ENCODE measurements at places on chromosomes 5 and 9.
A peak's percentile ranks its signal among the peaks of the same experiment; 100 is the strongest.

- DNase-seq: no peak
These were observed 2.0 kb downstream of the NEUROG1 start for GRCh38 chr5:135533794-135534193.

DNA sequence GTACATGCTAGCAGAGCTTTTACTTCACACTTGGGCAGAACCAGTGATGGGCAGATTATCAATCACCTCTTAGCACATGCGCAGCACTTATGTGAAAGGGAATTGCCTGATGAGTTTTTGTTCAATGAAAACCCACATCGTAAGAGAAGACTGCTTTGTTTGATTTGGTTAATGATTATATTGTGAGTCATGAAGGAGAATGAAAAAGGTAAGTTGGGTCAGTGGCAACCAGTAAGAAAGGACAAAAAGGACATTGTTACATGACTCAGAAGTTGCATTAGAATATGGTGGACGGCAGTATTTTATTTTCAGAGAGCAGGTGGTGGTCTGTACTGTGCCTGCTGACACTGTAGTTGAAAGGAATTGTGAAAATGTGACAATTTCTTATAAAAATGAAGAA, 127.4 kb downstream of the AOPEP start:
- no peak for DNase-seq

DNA sequence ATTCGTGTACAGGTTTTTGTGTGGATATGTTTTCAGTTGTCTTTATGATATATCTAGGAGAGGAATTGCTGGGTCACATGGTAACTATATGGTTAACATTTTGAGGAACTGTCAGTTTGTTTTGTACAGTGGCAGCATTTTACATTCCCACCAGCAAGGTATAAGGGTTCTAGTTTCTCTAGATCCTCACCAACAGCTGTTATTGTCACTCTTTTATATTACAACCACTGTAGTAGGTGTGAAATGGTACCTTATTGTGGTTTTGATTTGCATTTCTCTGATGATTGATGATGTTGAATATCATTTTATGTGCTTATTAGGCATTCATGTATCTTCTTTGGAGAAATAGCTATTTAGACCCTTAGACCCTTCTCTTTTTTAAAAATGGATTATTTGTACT, 82.9 kb downstream of the CCDC171 start:
- DNase-seq: no peak

GRCh38 chr5:132181011-132181629, 46.5 kb downstream of the P4HA2 start:
- DNase-seq: no peak

DNA sequence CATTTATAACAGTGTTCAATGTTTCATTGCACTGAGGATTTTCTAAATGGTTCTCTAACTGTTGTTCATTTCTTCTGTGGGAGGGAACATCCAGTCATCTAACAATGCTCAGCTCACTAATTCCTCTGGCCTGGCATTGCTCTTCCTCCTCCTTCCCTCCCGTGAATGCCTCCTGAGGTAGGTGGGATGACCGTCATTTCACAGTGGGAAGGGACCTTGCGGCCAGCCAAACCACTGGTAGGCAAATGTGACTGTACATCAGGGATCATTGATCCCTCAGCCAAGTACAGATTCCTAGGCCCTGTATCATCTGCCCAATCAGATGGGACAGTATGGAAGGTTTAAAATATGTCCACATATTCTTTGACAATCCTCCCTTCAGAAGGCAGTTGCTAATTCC, 23.7 kb upstream of the VDAC1 start:
- DNase-seq: no peak

DNA sequence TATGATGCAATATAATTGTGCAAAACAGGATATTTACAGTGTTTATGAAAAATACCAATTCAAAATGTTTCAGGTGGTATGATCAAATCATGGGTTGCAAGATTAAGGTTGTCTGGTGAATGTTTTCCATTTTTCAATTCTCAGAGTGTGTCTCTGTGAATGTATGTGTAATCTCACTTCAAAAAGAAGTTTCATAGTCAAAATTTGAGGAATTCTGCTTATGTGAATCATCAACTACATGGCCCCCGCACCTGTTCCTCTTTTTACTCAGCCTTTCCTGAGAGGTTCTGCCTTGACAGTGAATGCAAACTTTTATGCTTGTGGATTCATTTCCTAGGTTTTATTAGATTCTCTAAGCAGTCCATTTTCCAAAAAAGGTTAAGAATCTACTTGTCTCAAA, 32.1 kb downstream of the KCTD16 start:
- no peak for DNase-seq

DNA sequence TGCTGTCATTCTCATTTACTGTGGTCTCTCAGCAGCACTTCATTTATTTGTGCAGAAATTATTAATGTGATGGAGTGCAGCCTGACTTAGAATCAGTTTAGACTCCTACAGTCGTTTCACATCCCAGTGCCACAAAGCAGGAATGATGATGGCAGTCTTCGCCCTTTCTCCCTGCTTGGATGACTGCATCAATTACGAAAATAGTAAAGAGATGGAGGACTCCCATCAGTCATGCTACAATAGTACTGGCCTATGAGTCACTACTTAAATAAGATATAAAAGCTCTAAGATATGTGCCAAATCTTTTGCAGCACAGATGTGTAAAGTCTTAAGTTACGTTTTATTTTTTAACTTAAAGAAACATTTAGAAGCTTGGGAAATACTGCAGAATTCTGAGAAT, 263.9 kb downstream of the CHSY3 start:
- DNase-seq: no peak

GRCh38 chr5:93585041-93585766, 2.2 kb downstream of the NR2F1 start:
- DNase-seq: no peak

- no peak for DNase-seq
These were observed 17.5 kb upstream of the OR13C9 start for GRCh38 chr9:104635456-104635855.

DNA sequence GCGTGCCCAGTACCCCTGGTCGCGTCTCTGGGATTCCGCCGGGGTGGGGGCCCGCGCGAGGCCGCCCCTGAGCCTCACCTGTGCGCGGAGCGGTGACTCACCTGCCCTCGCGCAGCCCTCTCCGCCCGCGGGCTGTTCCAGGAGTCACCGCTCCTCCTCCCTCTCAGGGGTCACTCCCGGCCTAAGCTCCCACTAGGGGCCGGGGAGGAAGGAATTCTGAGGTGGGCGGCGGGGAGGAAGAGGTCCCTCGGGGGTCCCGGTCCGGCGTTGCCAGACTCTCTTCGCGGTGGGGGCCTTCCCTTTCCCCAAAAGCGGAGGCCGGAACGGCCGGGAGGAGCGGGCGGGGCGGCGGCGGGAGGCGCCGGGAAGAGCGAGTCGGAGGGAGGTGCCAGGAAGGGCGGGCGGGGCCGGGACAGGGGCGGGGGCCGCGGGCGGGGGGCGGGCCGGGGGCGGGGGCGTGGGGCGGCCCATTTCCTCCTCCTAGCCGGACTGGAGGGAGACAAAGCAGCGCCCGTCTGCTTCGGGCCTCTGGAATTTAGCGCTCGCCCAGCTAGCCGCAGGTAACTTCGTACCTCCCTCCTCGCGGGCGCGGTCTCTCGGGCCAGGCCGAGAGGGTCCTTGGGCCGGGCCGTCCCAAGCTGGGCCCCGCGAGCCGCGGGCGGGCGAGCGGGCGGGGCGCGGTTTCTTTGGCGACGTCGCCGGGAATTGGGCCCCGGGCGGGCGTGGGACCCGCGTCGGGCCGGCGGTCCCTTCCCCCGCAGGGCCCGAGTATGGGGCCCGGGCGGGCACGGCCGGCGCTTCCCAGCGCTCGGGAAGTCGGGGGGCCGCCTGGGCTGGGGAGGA, at the start of gene CTNNA1:
Gene CTNNA1, plus strand, starts transcription at position 475 of the 843 bp plus-strand sequence. CDS start 28,500 bp downstream, outside the sequence.
- peak; percentile 40 for DNase-seq

GRCh38 chr5:77741608-77742007, 34.5 kb downstream of the TBCA start:
- DNase-seq: no peak

GRCh38 chr5:51632027-51632426, 248.8 kb downstream of the ISL1 start:
- DNase-seq: no peak

GRCh38 chr5:130061746-130062145, 157.5 kb downstream of the CHSY3 start:
- no peak for DNase-seq

- no peak for DNase-seq
These were observed 12.3 kb downstream of the KIF4B start for GRCh38 chr5:155025895-155026294.

GRCh38 chr5:91419136-91419535, 36.0 kb upstream of the ARRDC3 start:
- DNase-seq: no peak

GRCh38 chr9:100350188-100350587, 2.6 kb downstream of the TEX10 start:
- no peak for DNase-seq

GRCh38 chr9:34957492-34958410, at the start of gene PHF24:
Gene PHF24 (plus strand): TSS chr9:34958285. CDS start chr9:34971299, 13,014 bp downstream.
- DNase-seq: no peak

- no peak for DNase-seq
These were observed 222.8 kb upstream of the KLF4 start for GRCh38 chr9:107712390-107712789.

GRCh38 chr9:3515405-3515804, 10.4 kb downstream of the RFX3 start:
- no peak for DNase-seq

- DNase-seq: no peak
These were observed 20.4 kb upstream of the UBAP1 start for GRCh38 chr9:34158362-34158869.

DNA sequence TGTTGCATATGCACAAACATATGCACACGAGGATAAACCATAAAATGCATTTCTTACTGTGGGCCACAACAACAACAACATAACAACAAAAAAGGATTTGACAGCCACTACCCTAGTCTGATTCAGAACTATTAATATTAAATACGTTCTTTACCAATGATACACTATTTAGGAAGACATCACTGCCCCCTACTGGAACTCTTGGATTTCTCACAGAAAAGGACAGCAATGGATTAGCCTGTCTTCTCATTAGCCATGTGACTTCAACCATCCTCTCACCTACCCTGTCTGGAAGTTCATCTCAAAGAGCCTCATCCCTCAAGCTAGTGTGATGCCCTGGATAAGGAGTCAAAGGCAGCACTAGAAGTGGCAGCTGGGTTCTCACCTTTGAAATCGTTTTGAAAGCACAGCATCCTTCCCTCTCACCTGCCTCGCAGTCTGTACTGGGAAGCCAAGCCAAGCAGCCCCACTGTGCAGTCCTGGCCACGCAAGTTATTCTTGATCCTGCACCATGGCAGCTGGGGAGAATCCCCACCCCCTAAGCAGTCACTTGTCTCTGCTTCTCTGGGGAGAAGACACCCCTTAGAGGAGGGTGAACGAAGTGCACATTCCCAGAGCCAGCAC, 64.6 kb downstream of the SH3TC2 start:
- peak; percentile 52 for DNase-seq

DNA sequence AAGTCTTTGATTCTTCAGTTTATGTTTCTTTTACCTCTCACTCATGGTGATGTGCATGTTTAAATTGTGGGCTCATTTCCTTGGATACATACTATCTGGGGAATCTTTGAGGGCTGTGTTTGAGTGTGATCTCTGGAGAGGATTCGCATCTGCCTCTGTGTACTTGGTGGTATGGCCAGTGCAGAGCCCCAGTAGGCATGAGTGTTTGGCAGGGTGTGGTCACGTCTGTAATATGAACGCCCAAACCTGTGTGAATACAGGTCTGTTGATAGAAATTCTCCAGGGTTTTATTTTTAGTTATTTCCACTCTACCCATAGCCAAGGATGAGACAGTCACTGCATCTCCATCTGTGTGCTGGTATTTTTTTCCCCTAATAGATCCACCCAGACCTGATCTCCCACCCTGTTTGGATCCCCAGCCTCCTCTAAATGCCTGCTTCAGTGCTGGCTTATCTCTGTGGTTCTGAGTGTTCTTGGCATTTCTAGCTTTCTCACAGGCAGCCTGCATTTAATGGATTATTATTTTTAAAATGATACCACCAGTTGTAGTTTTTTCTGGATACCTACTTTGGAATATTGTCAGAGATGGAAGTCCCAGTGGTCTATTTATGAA, 37.5 kb downstream of the TJP2 start:
- no peak for DNase-seq

DNA sequence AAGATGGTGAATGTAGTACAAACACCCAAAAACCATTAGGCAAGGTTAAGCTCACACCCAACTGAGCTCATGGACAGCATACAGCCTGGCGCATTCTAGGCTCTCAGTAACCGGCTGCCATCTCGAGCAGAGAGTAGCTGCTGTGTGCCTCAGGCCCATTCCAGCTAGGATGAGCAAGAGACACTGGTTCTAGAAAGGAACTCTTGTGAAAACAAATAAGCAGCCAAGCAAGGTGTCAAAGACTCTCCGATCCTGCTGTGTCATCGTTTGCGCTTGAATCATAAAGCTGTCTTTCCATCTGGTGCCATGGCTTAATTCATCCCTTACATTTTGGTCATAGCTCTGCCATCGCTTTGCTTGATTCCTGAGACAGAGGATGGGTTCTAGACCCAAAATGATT, 135.4 kb upstream of the MSX2 start:
- DNase-seq: no peak

- DNase-seq: no peak
These were observed 89.2 kb downstream of the PDE6A start for GRCh38 chr5:149855366-149855765.

- DNase-seq: no peak
These were observed 64.9 kb downstream of the GOLPH3 start for GRCh38 chr5:32109236-32109635.

DNA sequence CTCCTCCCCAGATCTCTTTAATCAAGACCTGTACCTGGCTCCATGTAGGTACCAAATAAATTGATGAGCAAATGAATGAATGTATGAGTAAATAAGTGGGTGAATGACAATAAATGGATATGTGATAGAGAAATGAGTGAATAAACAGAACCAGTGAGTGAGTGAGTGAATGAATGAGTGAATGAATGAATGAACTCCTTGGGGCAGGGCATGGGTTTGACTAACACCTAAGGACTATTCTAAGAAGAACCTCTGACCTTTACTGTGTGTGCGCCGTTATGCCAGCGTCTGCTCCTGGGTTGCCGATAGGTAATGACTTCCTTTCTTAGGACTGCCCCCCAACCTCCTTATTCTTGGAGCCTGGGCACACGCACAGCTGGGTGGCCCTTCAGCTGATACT, 1.8 kb upstream of the RPL26L1 start:
- no peak for DNase-seq

GRCh38 chr9:104091708-104092107, 2.4 kb upstream of the SMC2 start:
- DNase-seq: peak; percentile 56
